ENCODE measurements at places on chromosomes 6 and 20.

DNA sequence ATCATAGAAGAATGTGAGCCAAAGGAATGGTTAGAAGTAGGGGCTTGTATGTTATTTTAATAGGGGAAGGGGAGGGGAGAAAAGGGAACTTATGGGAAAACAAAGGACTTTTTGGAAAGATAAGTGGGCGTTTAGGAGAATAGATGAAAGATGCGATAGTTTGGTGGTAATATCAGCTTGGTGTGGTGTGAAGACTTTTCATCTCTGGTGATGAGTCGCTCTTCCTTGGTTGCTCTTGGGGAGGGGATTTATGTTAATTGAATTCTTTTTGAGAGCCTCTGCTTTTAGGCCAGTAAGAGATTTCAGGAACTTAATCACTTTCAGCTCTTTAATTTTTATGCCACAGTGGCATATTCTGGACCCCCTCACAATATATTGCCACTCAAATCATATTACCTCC, 10.8 kb downstream of the HECA start:
- no peak for DNase-seq

GRCh38 chr20:31974951-31975487, 7.1 kb downstream of the XKR7 start:
- DNase-seq, result no peak

GRCh38 chr20:3163099-3164042, 3.7 kb upstream of the FASTKD5 start:
- DNase-seq, result no peak

- no peak for DNase-seq
These were observed 74.1 kb upstream of the TCF21 start for GRCh38 chr6:133814797-133815196.

GRCh38 chr6:166301611-166302529, 6.3 kb downstream of the PRR18 start:
- no peak for DNase-seq

DNA sequence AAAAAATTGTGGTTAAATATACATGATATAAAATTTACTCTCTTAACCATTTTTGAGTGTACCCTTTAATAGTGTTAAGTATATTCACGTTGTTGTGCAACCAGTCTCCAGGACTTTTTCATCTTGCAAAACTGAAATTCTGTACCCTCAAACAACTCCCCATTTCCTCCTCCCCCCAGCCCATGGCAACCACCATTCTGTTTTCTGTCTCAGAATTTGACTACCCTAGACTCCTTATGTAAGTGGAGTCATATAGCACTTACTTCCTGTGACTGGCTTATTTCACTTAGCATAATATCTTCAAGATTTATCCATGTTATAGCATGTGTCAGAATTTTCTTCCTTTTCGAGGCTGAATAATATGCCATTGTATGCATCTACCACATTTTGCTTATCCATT, 5.1 kb downstream of the VPS16 start:
- DNase-seq, result no peak

DNA sequence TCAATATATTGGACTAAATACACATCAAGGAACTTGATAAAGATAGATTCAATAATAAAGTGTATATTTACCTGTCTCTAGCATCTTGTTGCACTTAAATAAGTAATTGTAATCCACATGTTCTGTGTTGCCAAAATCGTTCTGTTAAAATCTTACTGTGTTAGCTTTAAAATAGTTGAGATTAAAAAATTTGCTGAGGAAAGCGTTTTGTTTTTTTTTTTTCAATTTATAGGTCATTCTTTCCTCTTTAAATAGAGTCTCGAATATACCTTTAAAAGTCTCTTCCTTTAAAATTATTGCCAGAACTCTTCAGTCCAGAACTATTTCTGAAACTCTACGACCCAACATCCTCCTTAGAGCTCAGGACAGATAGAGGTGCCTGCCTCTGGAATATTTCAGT, 195.6 kb upstream of the OPRM1 start:
- DNase-seq, result no peak

DNA sequence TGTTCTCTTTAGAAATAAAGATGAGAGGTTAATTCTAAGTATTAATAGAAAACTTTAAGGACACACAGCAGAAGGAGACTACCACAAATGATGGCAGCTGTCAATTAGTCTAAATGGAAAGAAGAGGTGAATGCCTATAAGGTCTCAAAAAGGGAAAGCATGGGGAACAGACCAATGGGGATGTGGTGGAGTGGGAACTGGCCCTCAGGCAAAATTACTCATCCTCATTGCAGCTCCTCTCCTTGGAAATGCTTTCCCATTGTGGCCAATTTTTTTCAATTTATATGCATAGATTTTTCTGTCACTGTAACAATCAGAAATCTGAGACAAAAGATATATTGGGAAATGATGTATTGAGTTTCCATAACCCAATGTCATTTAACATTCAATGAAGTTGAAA, 222.9 kb upstream of the DEFB112 start:
- no peak for DNase-seq

GRCh38 chr20:31713312-31714273, 9.1 kb downstream of the BCL2L1 start:
- no peak for DNase-seq

- DNase-seq, result no peak
These were observed 134.0 kb upstream of the PHACTR1 start for GRCh38 chr6:12582421-12583110.

- DNase-seq, result no peak
These were observed 380.3 kb downstream of the ARHGAP18 start for GRCh38 chr6:129329678-129330077.

GRCh38 chr6:107490566-107491137, 735 bp downstream of the SOBP start:
- DNase-seq, result no peak

DNA sequence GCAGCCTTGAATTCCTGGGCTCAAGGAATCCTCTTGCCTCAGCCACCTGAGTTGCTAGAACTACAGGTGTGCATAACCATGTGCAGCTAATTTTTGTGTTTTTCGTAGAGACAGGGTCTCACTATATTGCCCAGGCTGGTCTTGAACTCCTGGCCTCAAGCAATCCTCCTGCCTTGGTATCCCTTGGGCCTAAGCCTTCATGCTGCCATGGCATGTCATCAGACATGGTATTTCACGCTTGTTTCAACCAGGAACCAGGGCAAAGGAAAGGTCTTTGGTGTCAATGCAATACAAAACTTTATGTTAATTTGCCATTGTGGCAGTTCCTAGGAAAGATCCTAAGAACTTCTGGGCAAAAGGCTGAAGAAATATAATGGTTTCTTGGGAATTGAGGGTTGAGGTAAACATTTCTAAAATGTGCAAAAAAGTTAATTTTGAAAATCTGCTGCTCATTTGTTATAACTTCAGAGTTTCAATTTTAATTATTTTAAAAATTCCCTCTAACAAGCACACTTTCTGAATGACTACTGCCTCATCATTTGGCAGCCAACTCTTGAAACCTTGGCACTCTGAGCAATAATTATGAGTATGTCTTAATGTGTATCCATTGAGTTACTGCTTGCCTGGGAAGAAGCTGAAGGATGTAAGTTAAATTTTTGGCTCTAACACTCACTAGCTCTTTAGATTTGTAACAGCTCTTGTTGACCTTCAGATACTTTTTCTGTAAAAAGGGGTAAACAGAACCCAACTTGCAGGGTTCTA, 154.1 kb downstream of the GJA10 start:
- no peak for DNase-seq

GRCh38 chr20:34586488-34587163, 28.1 kb downstream of the MAP1LC3A start:
- no peak for DNase-seq

DNA sequence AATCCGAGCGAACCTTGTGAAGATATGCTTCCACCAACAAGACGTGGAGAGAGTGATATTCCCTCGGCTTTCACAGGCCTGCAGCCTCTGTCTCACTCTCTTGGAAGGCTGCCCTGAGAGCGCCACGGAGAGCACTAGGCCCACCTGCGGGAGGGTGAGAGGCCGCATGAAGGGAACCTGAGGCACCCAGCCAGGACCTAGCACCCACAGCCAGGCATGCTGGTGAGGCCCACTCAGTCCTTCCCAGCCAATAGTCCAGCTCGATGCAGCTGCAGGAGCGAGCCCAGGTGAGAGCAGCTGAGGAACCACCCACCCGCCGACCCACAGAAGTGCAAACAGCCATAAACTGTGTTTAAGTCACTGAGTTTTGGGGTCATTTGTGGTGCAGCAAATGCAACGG, 227.2 kb downstream of the QKI start:
- no peak for DNase-seq

GRCh38 chr6:34970488-34970887, 81.4 kb downstream of the ANKS1A start:
- DNase-seq, result no peak

- no peak for DNase-seq
These were observed 1.2 kb upstream of the TBXT start for GRCh38 chr6:166168616-166169548.

DNA sequence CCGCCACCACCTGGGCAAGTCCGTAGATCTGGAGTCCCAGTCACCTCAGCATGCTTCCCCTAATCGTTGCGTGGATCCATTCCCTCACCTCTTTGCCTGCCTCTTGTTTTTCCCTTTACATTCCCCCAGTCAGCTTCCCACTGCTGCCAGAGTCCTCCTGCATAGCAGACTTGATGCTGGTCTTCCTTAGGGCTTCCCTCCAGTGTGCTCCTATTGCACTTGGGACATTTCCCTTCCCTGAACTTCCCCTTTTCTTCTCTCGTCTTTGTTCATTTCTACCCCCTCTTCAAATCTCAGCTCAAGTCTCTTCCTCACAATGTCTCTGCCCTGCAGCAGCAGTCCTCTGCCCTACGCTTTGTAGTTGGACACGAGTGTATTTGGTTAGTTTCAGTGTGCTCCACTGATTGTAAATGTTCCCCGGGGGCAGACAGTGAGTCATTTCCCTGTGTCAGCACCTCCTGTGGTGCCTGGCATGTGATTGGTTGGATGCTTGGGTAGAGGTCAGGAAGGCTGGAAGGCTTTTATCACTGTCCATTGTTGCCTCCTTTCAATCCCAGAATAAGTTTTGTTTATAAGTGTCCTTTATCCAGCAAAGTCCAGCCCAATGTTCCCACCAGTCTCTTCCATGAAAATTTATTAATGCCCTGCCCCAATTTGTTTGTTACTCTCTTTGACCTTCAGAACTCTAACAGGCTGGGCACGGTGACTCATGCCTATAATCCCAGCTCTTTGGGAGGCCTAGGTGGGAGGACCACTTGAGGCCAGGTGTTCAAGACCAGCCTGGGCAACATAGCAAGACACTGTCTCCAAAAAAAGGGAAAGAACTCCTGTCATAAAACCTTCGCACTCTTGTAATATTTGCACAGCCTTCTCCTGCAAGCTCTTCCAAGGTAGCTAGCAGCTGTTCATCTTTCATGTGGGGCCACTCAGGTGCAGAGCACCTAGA, 38.3 kb downstream of the FAM120B start:
- no peak for DNase-seq

DNA sequence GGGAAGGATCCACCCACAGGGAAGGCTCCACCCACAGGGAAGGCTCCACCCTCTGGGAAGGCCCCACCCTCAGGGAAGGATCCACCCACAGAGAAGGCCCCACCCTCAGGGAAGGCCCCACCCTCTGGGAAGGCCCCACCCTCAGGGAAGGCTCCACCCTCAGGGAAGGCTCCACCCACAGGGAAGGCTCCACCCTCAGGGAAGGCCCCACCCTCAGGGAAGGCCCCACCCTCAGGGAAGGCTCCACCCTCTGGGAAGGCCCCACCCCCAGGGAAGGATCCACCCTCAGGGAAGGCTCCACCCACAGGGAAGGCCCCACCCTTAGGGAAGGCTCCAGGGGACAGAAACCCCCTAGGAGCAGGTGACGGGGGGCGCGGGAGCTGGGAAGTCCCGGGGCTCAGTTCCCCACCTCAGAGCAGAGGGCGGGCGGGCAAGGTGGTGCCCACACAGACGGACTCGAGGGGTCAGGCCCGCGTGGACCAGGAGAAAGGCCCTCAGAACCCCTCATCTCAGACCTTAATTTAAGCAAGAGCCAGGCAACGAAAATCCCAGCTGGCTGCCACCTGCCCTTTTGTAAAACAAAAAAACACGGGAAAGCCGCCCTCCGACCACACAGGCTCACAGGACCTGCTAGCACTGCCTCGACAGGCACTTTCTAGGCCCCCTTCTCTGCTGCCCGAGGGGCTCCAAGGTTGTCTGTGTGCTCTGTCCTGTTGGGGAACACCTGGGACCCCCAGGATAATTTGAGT, 39.7 kb downstream of the KCNQ2 start:
- no peak for DNase-seq

- DNase-seq, result peak; percentile 16
These were observed 258.7 kb downstream of the LRFN2 start for GRCh38 chr6:40328386-40328985.

- no peak for DNase-seq
These were observed 456.9 kb upstream of the JAG1 start for GRCh38 chr20:11130554-11131166.

GRCh38 chr20:38343311-38344106, 2.8 kb upstream of the LBP start:
- DNase-seq, result no peak

DNA sequence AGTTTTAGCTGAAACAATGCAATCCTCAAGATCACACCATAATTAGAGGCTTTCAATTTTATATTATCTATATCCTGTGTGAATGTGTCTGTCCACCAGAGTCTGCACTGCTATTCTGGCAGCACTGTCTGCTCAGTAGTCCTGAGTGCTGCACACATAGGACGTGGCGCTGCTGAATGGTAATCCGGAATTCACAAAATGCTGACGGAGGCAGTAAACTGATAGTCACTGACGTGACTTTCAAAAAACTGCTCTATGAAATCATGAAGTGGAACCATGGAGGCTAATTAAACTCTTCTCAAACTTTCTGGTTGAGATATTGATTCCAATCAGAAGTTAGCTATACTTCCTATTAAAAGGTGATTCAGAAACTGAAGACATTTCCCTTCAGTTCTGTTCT, 190.8 kb upstream of the NOX3 start:
- no peak for DNase-seq

- no peak for DNase-seq
These were observed 298.5 kb upstream of the TBX18 start for GRCh38 chr6:85062884-85063283.

- no peak for DNase-seq
These were observed 106.0 kb downstream of the VEGFA start for GRCh38 chr6:43875849-43876572.

DNA sequence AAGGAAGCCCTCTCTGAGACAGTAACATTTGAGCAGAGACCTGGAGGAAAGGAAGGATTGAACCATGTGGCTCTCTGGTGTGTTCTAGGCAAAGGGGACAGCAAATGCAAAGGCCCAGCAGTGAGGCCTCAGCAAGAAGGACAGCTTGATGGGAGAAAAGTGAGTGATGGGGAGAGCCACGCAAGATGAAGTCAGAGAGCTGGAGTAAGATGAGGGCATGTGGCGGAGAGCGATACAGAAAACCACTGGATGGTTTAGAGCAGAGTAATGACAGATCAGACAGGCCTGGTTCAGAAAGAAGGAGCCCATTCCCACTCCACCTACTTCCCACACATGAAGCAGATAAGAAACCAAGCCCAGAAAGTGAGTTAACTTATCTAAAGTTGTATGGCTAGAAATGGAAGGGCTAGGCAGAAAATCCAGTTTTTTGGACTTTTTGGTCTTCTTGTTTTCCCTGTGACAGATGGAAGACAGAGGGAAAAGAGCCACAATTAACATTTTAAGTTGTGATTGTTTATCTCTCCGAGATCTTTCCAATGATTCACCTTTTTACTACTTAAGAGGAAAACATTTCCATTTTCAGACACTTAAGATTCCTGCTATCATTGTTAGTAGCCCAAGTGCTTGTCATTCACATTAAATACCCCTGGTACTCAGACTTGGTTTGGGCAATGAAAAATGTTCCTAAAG, 723 bp upstream of the SNPH start:
- DNase-seq, result no peak

Measured in activated CD4-positive, alpha-beta T cell treated with anti-CD3 and anti-CD28 coated beads for 24 hours (primary cell).